ENCODE measurements at places on chromosomes 13 and 19. TPM values are rescaled to one million over a fixed set of nuclear protein-coding genes. Genes with fewer than 3 reads are reported as not detected.

- no peak for DNase-seq
These were observed 1.7 kb downstream of the B3GLCT start for GRCh38 chr13:31201341-31202031.

- no peak for DNase-seq
These were observed 15.2 kb downstream of the THOP1 start for GRCh38 chr19:2800506-2800905.

- peak; percentile 89 for DNase-seq
These were observed 46.9 kb downstream of the KLF2 start for GRCh38 chr19:16371540-16371986.

DNA sequence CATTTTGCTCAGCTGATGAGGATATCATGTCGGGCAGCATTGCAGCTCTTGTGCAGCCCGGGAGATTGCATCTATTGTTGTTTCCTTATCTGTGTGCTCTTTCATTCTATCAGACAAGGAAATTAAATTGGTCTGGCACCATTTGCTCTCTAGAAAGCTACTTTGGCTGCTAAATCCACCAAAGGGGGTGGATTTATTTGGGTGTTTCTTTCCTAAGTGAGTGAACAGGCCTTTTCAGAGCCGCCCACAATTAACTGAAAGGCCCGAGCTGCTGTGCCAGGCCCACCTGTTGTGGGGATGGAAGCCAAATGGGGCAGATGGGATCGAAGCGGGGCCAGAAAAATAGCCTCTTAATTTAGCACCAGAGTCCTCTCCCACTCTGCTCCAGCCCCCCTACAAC is 99.4 kb downstream of the DNAJC15 start:
- DNase-seq = no peak

EFNA2 gene
- total RNA-seq = not detected

GRCh38 chr13:63190219-63190618 is 1774.6 kb upstream of the PCDH20 start:
- no peak for DNase-seq

KLK15 gene
- total RNA-seq = not detected

DNA sequence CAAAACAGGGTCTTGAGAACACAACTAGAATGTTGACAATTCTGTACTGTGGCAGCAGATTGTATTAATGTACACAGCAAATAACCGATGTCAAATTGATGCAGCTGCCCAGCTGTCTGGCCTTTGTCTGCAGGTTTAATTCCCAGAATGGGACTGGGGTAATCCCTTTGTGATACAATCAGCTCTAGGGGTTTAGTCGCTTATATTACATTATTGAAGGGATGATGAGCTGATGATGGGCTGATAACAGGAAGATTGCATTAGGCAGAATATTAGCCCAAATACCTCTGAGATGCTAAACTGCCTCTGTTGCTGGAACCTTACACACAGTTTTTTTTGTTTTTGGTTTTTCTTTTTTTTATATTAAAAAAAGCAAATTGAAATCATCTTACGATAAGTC is 265.0 kb downstream of the RBM26 start:
- DNase-seq = no peak

- no peak for DNase-seq
These were observed 20.5 kb downstream of the DZIP1 start for GRCh38 chr13:95624020-95624419.

DNA sequence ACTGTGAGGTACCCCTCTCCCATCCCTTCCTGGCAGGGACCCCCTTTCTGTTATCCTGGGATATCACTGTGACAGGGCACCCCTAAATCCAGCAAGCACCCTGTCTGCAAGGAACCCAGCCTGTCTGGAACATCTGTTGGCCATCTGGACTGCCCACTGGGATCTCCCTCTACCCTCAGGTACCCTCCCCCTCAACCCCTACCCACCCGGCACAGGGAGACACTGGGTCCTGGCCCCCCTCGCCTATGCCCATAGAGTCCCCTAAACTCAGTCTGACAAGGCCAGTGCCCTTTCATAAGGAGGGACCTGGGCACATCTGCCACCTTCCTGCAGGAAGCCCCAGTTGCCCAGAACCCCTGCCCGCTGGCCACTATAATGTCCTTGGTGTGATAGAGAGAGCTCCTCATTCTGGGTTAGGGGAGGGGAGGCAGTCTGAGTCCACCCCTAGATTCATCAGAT is 2.8 kb upstream of the SLC27A5 start:
- no peak for DNase-seq

GRCh38 chr13:27593267-27593666 is 27.1 kb downstream of the LNX2 start:
- DNase-seq = no peak

IFI30 gene
- 45.3 TPM for total RNA-seq

- DNase-seq = peak; percentile 62
These were observed at the start of gene PGPEP1 for GRCh38 chr19:18340190-18340989. Gene PGPEP1 (plus strand): TSS chr19:18340598. CDS start chr19:18340682, 84 bp downstream.

- DNase-seq = no peak
These were observed 6.2 kb upstream of the SPART start for GRCh38 chr13:36352350-36352749.

GRCh38 chr19:10691883-10692282 is 9.4 kb upstream of the QTRT1 start:
- no peak for DNase-seq

GRCh38 chr19:16889366-16889882 is 625 bp downstream of the F2RL3 start:
- no peak for DNase-seq

GRCh38 chr13:20035130-20035529 is 76.6 kb downstream of the ZMYM2 start:
- no peak for DNase-seq

DNA sequence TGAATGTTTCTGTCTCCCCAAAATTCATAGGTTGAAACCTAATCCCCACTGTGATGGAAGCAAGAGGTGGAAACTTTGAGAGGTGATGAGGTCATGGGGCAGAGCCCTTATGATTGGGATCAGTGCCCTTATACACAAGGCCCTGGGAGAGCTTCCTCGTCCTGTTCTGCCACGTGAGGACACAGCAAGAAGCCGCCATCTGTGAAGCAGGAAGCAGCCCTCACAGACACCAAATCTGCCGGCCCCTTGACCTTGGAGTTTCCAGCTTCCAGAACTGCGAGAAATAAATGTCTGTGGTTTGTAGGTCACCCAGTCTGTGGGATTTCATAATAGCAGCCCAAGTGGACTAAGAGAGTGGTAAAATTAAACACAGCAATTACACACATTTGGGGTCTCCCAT is 737.4 kb downstream of the UQCRFS1 start:
- DNase-seq = no peak

- no peak for DNase-seq
These were observed 95.1 kb downstream of the NUFIP1 start for GRCh38 chr13:44894001-44894770.

DNA sequence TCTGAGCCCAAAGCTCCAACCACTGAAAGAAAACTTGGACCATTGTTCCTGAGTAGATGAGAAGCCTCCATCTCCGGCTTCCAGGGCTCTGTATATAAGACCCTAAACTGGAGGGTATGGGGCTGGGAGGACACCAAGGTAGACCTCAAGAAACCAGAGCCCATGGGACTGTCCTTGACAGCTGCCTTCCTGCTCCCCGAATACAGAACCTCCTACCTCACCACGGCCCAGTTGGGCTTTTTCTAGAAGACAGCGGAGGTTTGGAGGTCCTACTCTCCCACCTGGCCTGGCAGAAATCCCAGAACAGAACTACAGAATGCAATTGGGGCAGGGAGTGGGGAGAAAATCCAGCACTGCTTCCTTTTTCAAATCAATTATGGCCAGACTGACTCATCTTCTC is 177.3 kb upstream of the ZNF507 start:
- DNase-seq = no peak

SMIM7 gene
- total RNA-seq = 69.3 TPM

DNA sequence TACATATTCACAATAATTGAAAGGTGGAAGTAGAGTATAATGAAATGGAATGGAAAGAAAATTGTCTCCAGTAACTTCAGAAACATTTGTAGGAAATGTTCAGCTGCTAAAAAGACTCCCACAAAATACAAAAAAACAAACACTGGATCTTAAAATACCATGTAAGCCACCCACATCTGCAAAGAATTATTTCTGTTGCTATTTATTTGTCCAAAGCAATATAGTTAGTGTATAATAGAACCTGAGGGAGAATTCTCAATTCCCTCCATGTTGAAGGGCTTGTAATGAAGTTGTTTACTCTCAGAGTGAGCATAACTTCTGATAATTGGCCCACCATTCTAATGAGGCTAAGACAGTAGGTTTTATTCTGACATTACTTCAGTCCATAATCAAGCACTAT is 37.4 kb upstream of the KLF12 start:
- no peak for DNase-seq

GRCh38 chr19:4338441-4339355 is at the start of gene STAP2:
Gene STAP2 (minus strand): TSS chr19:4338827. CDS start chr19:4338753, 74 bp downstream.
- no peak for DNase-seq

GRCh38 chr19:7617172-7617571 is 12.2 kb downstream of the XAB2 start:
- DNase-seq = no peak

GRCh38 chr19:30119180-30119908 is 177.3 kb downstream of the URI1 start:
- DNase-seq = no peak

DNA sequence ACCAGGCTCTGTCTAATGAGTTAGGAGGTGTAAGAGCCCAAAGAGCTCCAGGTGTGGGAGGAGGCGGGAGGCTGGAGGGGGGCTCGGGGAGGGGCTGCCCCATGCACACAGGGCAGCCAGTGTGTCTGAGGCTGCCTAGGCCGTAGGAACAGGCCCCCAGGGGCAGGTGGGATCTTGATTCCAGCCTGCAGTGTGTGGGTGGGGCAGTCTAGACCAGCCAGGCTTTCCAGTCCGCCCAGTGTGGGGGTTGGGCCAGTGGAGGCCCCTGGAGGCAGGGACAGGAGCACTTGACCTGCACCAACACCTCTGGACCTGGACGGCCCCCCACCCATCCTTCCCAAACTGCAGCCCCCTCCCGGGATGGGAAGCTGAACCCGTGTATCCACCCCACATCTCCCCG is 5.4 kb upstream of the CAMSAP3 start:
- no peak for DNase-seq

DNA sequence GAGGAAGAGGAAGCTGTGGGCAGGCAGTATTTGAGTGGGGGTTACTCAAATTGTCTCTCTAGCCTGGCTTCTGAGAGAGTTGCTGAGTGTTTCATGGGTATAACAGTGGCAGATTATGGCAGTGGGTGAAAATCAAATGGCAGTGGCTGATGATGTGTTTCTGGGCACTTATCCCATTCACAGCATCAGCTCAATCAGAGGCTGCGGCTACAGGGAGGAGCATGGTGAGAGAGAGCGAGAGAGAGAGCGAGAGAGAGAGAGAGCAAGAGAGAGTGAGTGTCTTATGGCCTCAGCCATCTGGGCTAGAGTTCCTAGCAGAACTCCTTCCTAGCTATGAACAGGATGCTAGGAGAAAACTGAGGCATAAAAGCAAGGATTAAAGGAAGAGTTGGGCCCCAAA is 178.9 kb downstream of the OLFM4 start:
- no peak for DNase-seq

DNA sequence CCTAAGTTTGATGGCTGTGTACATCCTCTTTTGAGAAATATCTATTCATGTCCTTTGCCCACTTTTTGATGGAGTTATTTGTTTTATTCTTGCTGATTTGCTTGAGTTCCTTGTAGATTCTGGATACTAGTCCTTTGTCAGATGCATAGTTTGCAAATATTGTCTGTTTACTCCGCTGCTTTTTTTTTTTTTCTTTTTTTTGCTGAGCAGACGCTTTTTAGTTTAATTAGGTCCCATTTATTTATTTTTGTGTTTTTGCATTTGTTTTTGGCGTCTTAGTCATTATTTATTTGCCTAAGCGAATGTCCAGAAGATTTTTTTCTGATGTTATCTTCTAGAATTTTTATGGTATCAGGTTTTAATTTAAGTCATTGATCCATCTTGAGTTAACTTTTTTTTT is 114.9 kb downstream of the GPC6 start:
- DNase-seq = no peak

FBL gene
- total RNA-seq = 528 TPM

DNA sequence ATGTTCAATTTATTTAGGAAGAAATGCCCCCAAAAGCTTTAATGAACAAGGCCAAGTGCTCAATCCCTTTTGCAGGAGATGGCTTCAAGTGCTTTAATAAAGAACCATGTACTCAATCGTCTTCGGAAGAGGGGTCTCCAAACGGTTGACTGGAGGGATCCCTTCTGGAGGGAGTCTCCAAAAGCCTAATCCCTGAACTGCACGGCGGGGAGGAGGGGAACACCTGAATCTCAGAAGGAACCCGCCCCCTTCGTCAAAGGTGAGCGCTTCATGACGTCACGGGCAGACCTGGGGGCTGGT is 505 bp downstream of the PAF1 start:
- no peak for DNase-seq

DNA sequence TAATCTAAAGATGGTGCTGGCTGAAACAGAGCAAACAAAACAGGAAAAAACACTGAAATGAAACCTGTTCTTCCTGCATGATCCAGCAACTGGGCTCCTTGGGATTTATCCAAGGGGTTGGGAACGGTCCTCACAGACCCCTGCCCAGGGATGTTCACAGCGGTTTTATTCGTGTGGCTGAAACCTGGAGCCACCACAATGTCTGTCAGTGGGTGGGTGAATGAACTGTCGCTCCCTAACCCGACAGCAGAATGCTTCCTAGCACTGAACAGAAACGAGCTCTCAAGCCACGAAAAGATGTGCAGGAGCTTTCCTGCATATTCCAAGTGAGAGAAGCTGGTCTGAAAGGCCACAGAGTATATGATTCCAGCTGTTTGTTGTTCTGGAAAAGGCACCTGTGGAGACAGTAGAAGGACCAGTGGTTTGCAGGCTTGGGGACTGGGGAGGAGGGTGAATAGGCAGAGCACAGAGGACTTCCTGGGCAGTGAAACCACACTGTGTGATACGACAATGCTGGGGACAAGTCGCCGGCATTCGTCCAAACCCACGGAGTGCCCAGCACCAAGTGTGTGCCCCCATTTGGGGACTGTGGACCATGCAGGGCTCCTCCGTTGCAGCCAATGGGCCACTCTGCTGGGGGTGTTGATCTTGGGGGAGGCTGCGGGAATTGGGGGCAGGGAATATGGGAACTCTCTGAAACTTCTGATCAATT is 73.9 kb downstream of the TEX29 start:
- no peak for DNase-seq

GRCh38 chr13:82625717-82626116 is 1256.6 kb downstream of the SLITRK1 start:
- no peak for DNase-seq

ZNF442 gene
- total RNA-seq = 0.47 TPM

DNA sequence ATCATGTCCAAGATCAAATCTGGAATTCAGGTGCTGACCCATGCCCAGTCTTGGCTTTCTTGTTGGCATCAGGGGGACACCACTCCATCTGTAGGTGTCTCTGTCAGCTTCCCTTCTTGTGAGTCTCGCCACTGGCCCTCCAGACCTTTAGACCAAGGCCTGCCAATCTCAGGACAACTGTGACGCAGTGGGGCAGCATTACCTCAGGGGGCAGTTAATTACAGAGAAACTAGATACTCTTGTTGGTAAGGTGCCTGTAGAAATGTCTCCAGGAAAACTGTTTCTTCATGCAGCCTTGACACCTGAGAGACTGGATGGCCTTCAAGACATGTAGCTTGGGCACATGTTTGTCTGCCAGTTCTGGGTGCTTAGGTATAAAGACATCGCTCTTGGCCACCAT is 46.7 kb upstream of the DACH1 start:
- DNase-seq = no peak

MAST1 gene
- 1.4 TPM for total RNA-seq
